ENCODE measurements at places on chromosomes 4 and X.

DNA sequence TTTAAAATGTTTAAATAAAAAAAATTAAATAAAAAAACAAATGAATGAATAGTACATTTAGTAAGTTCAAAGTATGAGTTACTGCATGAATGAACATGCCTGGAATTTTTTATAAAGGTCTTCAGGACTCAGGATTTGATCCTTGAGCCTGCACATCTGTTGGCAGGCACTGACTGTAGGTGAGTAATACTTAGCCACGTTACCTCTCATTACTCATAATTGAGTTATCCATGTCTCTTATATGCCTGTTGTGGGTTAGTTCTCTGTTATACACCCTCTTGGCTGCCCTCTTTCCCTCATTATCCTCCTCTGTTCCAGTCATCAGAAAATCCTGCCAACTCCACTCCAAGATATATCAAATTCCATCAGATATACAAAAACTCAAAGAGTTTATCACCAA, 276.0 kb downstream of the FBXW7 start:
- DNase-seq = no peak

DNA sequence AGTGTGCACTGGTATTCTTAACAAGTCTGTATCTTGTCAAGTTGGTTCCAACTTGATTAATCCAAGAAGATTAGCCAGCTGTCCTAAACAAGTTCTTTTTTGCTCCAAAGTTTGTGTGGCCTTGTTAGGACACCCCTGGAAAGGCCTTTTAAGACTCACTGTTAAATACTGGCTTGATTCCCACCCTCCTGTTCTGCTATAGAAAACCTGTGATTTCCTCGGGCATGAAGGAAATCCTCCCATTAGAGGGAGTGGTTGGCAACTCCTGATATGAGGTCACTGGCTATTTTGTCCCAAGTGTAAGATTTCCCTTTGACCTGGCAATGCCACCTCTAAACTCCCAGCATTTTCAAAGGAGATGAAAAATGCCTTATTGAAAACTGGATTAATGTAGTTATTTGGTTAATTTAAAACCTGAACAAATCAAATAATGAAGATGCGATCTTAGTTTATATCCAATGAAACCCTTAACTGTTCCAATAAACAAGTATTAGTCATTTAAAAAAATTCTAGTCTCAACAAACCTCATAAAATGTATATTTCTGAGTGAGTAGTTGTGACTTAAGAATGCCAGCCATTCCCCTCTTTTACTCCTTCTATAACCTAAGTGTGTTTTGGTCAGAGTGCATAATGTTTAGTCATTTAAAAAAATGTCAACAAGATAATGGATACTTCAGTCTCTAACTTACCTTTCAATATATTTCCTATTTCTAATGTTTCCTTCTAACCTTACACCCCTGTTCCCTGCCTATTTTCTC, 94.4 kb downstream of the NPNT start:
- no peak for DNase-seq

GRCh38 chrX:39258331-39258730, 457.1 kb downstream of the MID1IP1 start:
- DNase-seq = no peak

- no peak for DNase-seq
Measured at GRCh38 chr4:135122457-135122856, 920.9 kb upstream of the PABPC4L start.

- DNase-seq = no peak
Measured at GRCh38 chrX:31128855-31129254, 57.0 kb upstream of the FTHL17 start.

Data from stimulated activated CD8-positive, alpha-beta memory T cell treated with anti-CD3 and anti-CD28 coated beads, Interleukin-15, amount 100 ng/mL, for 48 hours (primary cell).